ENCODE measurements at places on chromosomes 4 and X.

DNA sequence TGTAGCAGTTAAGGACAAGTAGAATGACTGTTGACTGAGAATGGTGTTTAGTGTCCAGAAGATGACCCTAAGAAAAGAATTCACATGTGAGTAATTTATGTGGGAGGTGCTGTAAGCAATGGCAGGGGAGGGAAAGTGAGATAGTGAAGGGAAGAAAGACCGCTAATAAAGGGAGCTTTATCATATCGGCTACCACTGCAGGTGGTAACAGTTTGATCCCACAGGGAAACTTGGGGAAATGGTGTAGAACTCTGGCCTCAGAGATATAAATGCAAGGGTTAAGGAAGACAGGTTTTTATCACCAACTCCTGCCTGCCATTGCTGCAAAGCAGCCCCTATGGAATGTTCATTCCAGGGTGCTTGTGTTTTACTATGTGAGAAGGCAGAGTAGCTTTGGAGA, 489.6 kb downstream of the STPG2 start:
- DNase-seq: no peak

DNA sequence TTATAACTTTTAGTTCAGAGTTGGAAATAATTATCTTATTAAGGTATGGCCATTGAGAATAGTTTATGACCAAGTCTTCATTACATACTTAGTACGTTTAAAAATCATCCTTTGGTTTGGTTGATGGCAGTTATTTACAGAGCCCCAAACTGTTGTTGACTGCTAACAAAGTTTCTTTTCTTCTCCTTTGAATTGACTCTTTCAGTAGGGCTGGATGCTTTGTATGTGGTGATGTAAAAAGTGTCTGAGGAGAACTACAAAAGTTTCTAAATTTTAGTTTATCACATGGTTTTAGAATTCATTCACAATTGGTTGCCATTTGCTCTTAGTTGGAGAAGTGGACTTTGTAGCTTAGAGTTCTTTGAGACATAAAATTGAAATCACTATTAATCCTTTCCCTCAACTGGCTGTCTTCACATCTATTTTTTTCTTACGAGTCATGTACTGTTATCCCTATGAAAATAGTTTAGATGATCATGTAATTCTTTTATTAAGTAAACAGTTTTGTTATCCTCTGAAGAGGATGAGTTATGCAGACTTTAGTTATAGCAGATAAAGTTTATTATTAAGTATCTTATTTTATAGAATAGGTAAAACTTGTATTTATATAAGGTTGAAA, 14.8 kb downstream of the PTPN13 start:
- no peak for DNase-seq

DNA sequence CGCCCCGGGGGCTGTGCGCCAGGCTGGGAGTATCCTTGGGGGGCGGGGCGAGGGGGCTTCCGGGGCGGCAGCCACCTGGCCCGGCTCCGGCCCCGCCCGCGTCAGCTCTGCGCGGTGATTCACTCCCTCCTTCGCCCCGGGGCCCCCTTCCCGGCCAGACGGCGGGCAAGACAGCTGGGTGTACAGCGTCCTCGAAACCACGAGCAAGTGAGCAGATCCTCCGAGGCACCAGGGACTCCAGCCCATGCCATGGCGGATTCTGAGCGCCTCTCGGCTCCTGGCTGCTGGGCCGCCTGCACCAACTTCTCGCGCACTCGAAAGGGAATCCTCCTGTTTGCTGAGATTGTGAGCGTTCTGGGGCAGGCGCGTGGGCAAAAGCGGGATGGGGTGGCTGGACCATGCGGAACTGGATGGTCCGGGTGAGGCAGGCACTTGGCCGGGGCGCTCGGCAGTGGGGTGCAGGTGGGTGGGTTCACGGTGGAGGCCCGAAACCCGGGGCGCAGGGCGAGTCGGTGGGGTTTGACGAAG, at the start of gene PLP2:
TSS of gene PLP2 (plus strand) at position 147 of the 528 bp plus-strand sequence. CDS start at position 250, 103 bp downstream.
- DNase-seq: no peak

- no peak for DNase-seq
These were observed 1.3 kb upstream of the EOLA2 start for GRCh38 chrX:149939655-149939904.

GRCh38 chrX:109626637-109627036, 1.7 kb upstream of the KCNE5 start:
- DNase-seq: no peak

GRCh38 chr4:81314196-81314896, 99.3 kb upstream of the PRKG2 start:
- no peak for DNase-seq
